ENCODE measurements at places on chromosomes 6 and 20.

GRCh38 chr6:3041606-3042005, 26.7 kb upstream of the RIPK1 start:
- DNase-seq: no peak

DNA sequence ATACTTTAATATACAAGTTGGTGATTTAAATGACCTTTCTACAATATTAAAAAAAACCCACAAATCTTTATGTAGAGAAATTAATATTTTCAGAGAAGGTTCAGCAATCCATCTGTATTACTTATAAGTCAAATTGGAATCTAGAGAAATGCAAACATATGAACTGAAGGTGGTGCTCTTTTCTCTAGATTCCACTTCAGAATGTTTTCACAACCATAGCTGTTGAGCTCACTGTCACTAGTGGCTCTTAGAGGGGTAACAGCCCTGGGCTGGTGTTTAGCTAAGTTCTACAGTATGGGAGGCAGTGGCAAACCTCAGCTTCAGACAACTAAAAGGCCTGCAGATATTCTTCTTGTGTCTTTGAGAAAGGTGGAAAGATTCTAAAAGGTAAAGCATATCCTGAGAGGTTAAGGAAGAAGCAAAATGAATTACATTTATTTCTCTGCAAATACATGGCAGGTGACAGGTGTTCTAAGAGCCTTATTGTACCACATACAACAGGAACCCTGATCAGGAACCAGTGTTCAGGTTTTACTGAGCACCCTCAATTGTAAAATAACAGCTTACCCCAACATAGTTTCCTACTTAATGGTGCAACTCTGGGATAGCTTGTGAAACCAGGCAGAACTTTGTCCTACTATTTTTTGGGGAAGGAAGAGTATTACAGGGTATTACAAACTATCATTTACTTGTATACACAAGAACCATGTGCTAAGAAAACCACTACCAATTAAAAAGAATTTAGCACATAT, 56.6 kb upstream of the SAMHD1 start:
- DNase-seq: no peak

DNA sequence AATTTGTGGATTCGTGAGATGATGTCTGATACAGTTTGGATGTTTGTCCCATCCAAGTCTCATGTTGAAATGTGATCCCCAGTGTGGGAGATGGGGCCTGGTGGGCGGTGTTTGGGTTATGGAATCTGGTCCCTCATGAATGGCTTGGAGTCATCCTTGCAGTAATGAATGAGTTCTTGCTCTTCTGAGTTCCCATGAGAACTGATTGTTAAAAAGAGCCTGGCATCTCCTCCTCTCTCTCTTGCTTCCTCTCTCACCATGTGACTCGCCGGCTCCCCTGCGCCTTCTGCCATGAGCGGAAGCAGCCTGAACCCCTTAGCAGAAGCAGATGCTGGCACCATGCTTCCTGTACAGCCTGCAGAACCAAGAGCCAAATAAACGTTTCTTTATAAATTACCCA, 30.5 kb upstream of the RPP40 start:
- DNase-seq: no peak

DNA sequence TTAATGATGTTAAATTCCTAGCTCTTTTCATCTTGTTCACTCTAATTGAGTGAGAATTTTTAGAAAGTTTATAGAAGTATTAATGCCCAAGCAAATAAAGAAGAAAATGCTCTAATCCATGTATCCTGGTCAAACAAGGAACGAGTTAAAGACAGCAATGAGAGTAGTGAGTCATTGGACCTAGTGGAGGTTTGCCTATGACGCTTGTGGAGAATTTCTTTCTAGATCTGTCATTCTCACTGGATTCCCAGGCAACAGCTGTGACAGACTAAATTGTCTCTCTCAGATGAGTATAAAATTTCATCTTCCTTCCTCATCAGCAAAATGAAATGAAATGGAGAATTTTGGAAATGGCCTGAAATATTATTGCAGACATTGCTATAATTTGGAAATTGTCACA, 127.9 kb downstream of the COL19A1 start:
- no peak for DNase-seq

DNA sequence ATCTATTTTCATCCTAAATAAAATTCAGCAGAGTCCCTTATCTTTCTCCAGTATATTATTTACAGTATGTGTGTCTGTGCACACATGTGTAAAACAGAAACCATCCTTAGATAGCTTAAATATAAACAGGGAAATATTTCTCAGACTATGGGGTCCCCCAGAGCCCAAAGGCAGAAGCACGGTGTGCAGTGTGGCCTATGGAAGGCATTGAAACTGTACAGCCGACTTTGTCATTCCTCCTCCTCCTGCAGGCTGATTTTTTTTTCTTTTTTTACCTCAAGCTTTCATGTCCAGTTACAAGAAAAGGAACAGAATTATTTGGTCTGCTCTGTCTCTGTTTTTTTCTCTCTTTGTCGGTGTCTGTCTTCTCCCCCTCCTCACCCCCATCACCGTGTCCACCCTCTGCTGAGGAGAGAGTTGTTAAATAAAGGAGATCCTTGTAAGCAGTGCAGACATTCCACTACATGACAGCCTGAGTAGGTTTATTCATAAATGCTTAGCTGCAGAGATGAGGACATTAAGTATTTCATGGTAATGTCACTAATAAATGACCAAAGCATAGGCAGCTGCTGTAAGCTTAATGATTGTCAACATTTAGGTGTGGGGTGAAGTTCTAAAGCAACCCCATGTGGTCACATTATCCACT, 31.8 kb upstream of the SLC35D3 start:
- no peak for DNase-seq

DNA sequence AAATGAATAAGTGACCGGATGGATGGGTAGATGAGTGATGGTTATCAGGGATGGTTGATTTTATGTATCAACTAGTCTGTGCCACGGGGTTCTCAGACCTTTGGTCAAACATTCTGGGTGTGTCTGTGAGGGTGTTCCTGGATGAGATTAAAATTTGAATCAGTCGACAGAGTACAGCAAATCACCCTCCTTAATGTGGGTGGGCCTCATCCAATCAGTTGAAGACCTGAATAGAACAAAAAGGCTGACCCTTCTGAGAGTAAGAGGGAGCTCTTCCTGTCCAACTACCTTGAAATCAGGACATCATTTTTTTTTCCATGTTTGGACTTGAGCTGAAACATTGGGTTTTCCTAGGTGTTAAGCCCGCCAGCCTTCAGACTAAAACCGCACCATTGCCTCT, 136.4 kb upstream of the ATXN1 start:
- DNase-seq: no peak

DNA sequence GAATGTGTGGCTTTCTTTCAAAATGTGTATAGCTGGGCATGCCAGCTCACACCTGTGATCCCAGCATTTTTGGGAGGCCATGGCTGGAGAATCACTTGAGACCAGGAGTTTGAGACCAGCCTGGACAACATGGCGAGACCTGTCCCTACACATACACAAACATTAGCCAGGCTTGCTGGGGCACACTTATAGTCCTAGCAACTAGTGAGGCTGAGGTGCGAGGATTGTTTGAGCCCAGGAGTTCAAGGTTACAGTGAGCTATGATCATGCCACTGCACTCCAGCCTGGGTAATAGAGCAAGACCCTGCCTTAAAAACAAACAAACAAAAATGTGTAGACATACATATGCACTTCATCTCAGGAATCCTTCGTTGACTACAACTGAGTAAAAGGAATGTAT, 31.1 kb upstream of the PLEKHG1 start:
- no peak for DNase-seq

DNA sequence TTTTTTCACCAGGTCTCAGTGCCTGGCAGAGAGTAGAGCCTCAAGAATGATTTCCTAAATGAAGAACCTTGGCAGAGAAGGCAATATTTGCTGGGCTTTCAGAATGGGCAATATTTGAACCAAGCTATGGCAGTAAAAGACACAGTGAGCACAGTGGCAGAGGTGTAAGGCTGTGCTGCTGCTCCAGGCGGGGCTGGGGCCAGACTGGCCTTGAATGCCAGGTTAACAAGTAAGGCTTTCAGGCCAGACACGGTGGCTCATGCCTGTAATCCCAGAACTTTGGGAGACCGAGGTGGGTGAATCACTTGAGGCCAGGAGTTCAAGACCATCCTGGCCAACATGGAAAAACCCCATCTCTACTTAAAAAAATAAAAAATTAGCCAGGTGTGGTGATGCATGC, 8.5 kb upstream of the MYL9 start:
- no peak for DNase-seq

GRCh38 chr6:138253731-138254130, 35.4 kb upstream of the PBOV1 start:
- no peak for DNase-seq

GRCh38 chr20:37102571-37102970, 6.8 kb upstream of the RBL1 start:
- no peak for DNase-seq

- DNase-seq: no peak
These were observed 63.6 kb downstream of the CARMIL1 start for GRCh38 chr6:25342802-25343201.

DNA sequence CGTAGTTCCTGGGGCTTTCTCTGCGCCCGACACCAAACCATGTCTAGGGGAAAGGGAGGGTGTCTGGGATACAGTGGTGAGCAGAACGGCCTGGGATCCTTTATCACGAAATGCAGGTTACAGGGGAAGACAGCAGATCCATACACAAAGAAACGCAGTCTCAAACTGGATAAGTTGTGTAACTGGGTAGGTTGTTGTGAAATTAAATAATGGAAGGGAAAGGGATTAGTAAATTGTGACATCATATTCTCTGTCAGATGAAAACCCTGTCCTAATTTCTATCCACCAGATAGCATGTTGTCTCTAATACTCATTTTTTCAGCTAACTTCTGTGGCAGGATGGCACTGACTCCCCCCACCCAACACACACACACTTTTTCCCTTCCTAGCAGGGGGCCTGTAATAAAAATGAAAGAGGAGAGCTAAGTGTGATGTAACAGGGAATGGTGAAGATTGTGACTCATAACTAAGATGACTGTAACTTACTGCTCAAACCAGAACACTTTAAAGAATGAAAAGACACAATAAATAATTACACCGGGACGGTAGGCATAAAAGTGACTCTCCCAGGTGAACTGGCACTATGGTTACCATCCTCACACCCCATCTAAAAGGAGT, 769 bp upstream of the TRPC4AP start:
- DNase-seq: no peak

- DNase-seq: no peak
These were observed 49.2 kb downstream of the CDKAL1 start for GRCh38 chr6:20583444-20583800.

- DNase-seq: no peak
These were observed 56.1 kb upstream of the NKAIN2 start for GRCh38 chr6:123747515-123747914.

GRCh38 chr6:130978660-130979396, 84.2 kb downstream of the EPB41L2 start:
- no peak for DNase-seq

DNA sequence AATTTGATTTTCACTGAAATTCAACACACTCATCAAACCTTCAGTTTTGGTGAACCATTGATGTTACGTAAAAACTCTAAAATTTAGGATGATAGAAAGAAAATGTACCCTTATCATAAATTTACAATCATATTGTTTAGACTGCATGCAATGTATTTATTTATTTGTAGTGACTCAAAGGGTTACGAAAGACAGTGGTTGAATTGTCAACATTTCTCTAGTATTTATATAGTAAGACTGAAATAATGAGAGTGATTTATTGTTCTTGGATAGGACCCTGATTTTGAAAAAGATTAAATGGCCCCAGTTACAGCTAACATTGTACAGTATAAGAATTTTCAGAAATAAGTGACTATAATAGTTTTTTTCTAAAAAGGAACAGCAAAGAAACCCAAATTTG, 591.5 kb downstream of the RFPL4B start:
- DNase-seq: no peak

DNA sequence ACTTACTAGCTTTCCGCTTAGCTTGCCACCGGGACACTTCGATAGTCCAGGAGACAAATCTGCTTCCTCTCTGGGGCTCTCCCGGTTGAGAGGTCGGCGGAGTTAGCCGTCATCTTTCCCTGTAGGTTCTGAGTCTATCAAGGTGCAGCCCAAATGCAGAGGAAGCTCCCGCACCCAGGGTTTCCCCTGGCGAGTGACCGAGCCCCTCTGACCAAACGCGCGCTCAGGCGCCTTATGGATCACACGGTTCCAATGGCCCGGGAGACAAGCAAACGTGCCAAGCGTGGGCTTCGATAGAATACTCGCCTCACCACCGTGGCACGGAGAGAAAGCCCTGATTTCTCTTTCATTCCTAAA, 15.8 kb upstream of the FOXC1 start:
- DNase-seq: no peak
